Stimulated activated CD8-positive, alpha-beta memory T cell treated with anti-CD3 and anti-CD28 coated beads, Interleukin-7, amount 100 ng/mL, for 1 hour (primary cell): ENCODE measurements at places on chromosomes 12 and 14.

DNA sequence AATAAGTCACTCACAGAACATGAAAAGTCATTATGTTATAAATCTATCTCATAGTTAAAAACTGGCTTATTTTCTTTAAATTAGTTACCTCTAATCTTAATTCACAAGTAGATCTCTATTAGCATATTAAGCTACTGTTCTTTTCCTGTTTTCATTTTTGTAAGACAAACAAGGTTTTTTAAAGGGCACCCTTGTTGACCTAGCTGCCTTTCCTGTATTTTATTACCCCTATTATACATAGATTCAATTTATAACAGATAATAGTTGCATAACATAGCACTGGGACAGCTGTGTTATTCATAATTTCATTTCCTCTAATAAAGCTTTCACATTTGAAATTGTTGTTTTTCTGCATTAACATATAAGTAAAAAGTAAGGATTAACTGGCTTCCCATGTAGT lies 1500.7 kb upstream of the FLRT2 start:
- no peak for DNase-seq

GRCh38 chr14:105856676-105857219 lies 330.4 kb downstream of the TMEM121 start:
- DNase-seq: no peak

DNA sequence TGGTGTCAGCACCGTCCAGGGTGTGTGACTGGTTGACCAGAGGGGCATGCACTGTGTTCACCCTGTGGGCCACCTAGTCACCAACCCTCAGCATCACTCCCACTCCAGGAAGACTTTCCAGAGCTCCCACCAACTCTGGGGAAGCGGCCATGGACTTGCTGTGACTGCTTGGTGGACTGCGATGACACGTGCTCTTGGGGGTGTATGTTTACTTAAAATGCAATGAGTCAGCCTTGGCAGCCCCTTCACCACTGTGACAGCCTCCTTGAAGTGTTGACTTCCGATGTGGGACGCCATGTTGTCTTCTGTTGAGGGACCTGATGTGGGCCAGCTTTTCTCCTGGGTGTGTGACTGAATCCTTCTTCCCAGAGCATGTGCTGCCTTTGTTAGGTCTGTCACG lies 151.1 kb upstream of the RTL1 start:
- no peak for DNase-seq

DNA sequence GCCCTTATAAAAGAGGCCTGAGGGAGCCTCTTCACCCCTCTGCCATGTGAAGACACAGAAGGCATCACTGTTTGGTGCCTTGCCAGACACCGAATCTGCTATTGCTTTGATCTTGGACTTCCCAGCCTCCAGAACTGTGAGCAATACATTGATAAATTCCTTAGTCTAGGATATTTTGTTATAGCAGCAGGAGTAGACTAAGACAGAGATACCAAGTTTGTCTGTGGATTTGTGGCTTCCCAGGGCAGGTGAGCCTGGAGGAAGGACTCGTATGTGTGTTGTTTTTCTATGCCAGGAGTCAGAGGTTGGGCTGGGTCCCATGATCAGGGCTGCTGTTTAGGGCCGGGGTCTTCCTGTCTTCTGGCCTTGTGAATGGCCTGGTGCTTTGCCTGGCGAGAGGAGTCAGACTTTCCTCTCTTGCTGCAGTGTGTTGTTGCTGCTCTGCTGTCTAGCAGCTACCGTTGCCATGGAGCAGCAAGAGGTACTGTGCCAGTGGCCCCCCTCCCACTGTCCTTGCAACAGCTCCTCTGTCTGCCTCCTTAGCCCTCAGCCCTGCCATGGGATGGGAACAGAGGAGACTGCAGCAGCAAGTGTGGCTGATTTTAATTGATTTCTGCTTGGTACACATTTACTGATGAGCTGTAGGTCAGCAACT lies 111.2 kb downstream of the CHST11 start:
- DNase-seq: no peak

- DNase-seq: no peak
These were observed 18.5 kb upstream of the CISTR start for GRCh38 chr12:53770281-53770680.

- DNase-seq: no peak
These were observed 6.9 kb downstream of the CFAP251 start for GRCh38 chr12:121925358-121925695.

GRCh38 chr12:15590180-15590826 lies 198.9 kb downstream of the EPS8 start:
- DNase-seq: no peak

GRCh38 chr12:52087961-52088820 lies 8.7 kb downstream of the SMIM41 start:
- no peak for DNase-seq

DNA sequence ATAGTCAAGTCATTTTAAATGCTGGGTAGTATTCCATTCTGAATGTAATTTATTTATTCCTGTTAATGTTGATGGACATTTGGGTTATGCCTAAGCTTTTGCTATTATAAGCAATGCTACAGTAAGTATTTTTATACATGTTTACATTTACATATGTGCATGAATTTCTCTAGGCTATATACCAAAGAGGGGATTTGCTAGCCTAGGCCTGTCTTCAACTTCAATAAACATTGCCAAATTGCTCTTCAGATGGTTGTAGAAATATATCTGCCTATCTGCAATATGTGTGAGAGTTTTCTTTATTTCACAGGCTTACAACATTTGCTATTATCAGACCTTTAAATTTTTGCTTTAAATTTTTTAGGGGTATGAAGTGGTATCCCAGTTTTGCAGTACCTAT lies 87.0 kb downstream of the MIPOL1 start:
- no peak for DNase-seq

- DNase-seq: no peak
These were observed 114.3 kb downstream of the ADCK1 start for GRCh38 chr14:77914073-77914721.

DNA sequence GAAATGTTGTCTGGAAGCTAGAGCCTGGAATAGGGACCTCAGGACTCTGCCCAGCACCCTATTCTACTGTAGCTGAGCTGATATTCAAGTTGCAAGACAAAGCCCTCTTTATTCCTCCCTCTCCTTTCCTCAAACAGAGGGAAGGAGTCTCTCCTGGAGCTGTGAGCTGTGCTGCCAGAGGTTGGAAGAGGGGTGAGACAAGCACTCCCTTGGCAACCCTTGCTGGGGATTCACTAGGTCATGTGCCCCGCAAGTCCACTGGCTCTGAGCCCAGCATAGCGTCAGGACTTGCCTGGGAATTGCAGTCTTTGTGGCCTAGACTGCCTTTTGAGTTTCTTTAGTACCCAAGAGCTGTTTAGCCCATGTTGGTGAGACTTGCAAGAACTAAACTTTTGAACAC lies 11.4 kb upstream of the ASCL1 start:
- DNase-seq: no peak

DNA sequence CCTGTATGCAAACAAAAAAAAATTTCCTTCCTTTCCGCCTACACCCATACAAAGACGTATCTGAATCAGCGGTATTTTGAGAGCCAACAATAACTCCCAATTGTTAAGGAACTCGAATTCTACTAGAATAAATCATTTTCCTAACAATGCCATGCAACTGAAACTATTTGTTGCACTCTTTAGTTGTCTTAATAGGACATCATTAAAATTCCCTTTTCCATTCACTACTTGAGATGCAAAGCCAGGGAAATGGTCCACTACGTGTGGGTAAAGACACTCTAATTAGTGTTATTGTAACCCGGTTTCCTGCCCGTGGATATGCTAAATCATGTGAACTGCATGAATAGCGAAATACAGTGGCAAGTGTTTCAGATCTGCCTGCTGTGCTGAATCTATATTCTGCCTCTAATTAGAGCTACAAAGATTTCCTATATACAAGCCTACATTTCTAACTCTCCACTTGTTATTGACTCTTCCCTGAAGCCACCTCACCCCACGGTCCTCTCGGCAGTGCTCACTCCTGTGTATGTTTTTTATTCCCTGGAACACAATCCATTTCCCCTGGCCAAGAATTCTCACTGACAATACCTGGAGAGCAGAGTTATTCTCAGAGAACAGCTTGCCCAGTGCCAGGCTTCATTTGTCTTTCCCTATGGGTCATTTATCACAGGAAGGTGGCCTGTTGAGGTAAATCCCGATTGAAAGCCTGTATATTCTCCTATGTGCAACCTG lies 168.3 kb downstream of the PAWR start:
- no peak for DNase-seq

DNA sequence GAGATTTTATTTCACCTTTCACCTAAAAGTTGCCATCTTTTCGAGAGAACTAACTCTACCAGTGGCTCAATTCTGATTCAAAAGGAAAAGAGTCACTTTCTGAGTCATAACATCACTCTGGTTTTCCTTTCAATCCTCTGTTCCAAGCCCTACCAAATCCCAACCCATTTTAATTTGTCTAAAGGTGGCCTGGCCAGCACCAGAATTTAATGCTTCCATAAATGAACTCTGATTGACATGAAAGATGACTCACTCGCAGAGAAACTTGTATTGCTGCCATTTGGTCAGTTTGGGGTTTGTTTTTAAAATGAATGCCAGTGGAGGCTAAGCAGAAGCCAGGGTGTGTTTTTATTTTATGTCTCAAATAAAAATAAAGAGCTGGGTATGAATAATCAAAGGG lies 117.4 kb upstream of the SOX5 start:
- no peak for DNase-seq

- DNase-seq: no peak
These were observed 93.7 kb upstream of the FUT8 start for GRCh38 chr14:65318636-65319506.

DNA sequence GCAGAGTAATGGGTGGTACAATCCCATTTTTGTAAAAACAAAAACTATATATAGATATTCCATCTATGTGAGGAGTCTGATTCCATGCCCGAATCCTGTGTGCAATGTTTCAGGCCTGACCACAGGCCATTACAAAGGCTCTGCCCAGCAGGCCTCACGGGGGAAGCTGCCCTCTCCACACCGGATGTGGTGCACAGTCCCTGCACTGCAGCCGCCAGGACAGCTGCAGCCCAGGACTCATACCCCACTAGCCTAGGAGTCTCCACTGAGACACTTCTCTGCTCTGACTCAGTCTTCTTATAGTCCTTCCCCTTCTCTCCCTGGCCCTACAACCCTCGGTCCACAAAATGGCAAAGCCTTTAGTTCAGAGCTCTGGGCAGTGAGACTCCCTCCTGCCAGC lies 190.4 kb downstream of the PPM1H start:
- DNase-seq: no peak

GRCh38 chr14:95337041-95337595 lies 17.4 kb upstream of the CLMN start:
- DNase-seq: no peak

DNA sequence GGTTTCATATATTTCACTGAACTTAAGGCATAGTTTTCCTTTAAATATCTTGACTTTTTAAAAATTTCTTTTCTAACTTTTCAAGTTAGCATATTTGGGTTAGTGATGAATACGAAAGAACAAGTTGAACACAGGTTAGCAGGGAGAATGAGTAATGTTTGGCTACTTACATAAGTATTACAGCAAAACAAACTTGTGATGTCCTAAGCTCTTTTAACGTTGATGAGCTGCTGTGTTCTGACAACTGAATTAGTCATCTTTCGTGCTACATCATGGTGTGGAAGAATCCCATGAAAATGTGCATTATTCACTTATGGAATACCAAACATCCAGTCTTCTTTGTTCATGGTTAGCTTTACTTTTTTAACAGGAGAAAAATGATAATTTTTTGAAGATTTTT lies 36.3 kb upstream of the PDZRN4 start:
- no peak for DNase-seq

GRCh38 chr14:103846097-103846496 lies 1.3 kb downstream of the PPP1R13B start:
- DNase-seq: no peak

DNA sequence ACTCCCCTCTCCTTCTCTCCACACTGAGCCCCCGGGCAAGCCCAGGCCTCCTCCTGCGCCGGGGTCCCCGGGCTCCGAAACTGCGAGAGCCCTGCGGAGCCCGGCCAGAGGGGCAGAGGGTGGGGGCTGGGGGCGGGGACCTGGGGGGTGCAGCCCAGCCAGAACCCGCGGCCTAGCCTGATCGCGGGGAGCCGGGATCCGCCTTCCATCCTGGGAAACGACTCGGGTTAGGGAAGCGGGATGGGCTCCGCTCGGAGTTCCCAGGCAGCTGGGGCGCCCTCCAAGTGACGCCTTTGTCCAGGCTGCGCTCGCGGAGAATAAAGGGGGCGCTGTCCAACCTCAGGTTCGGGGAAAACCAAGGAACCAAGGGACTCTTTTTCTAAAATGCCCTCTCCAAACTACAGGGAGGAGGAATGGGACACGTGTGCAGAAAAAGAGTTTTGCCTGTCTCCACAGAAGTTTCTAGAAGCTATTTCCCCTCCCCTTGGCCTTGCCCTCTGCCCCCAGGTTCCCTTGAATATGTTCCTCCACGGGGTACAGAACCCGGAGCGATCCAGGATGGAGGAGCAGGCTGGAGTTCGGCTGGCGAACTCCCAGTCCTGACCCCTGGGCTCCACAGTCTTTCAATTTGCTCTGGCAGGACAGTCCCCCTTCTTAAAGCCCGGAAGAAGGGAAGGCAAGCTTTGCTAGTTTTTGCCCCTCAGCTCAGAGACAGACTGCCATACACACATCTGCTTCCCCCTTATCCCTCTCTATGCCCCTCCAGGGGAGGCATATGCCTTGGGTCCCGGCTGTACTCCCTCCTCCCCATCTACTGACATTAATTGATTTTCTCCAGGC lies 13.9 kb downstream of the NKX2-1 start:
- DNase-seq: no peak

GRCh38 chr12:69385038-69385437 lies 25.5 kb downstream of the YEATS4 start:
- DNase-seq: no peak

- no peak for DNase-seq
These were observed 201.6 kb upstream of the NUDT4 start for GRCh38 chr12:93176165-93176564.

- DNase-seq: no peak
These were observed 5.6 kb downstream of the DAZAP2 start for GRCh38 chr12:51244269-51244668.

- no peak for DNase-seq
These were observed 61.7 kb downstream of the CALM1 start for GRCh38 chr14:90458536-90458935.

DNA sequence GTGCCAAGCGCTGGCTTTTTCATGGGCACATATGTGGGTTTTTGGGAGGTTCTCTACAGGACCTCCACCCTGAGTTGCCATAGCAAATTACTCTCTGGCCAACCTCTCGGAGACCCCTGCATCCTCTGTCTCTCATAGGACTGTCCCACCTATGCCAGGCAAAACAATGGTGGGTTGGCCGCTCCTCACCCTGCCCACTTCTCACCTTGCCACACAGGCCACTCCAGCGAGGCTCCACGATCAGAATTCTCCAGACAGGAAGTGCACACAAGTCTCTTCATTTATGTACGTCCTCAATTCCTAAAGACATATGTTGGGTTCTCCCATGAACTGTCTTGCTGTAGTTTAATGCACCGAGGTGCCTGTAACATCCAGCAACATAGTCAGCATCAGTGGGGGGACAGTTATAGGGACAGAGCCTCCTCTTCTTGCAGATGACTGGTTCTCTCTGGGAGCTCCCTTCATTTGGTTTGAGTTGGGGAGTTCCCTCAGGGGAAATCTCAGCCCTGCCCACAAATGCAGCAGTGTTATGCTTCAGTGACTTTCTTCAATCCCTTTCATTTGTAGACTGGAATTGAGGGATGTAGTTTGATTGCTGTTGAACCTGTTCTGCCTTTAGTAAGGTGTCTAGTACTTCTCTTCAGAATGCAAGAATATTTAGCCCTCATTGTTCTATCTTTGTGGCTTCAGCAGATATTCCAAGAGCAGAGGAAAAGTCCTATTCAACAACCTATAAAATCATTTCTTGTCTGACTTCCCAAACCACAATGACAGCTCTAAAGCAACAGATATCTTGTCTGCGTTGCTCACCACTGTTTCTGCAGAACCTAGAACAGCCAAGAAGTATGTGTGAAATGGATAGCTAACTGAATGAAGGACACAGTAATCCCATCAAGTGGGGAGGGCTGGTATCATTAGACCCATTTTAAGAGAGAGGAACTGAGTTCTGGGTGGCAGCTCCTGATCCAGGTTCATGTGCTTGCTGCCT lies 2.8 kb upstream of the LTBP2 start:
- DNase-seq: no peak
